ENCODE measurements at places on chromosomes 1 and 21. TPM values are rescaled to one million over a fixed set of nuclear protein-coding genes. Genes with fewer than 3 reads are reported as not detected.

GRCh38 chr21:29166853-29167252, 36.4 kb downstream of the MAP3K7CL start:
- no peak overlapping the region for H3K4me3 ChIP-seq
- no peak overlapping the region for H3K27ac ChIP-seq
- H3K36me3 ChIP-seq, result no peaks in the 10 kb centered on the region
- H3K4me1 ChIP-seq, result peaks cover 19% of the 10 kb centered on the region
- no peak for DNase-seq

GRCh38 chr1:27873671-27874384, 1.5 kb downstream of the THEMIS2 start:
- H3K27ac ChIP-seq, result peak overlapping the region; percentile 67
- no peaks in the 10 kb centered on the region for H3K36me3 ChIP-seq
- no peak for DNase-seq
- H3K4me1 ChIP-seq, result no peaks in the 10 kb centered on the region
- H3K4me3 ChIP-seq, result peak overlapping the region; percentile 77
- peaks cover 10% of the 10 kb centered on the region for H3K27me3 ChIP-seq

GRCh38 chr1:232303222-232303620, 326.7 kb downstream of the SIPA1L2 start:
- H3K27ac ChIP-seq, result no peak overlapping the region
- no peak overlapping the region for H3K4me3 ChIP-seq
- no peaks in the 10 kb centered on the region for H3K36me3 ChIP-seq
- no peaks in the 10 kb centered on the region for H3K4me1 ChIP-seq
- DNase-seq, result no peak
- H3K27me3 ChIP-seq, result no peaks in the 10 kb centered on the region

DNA sequence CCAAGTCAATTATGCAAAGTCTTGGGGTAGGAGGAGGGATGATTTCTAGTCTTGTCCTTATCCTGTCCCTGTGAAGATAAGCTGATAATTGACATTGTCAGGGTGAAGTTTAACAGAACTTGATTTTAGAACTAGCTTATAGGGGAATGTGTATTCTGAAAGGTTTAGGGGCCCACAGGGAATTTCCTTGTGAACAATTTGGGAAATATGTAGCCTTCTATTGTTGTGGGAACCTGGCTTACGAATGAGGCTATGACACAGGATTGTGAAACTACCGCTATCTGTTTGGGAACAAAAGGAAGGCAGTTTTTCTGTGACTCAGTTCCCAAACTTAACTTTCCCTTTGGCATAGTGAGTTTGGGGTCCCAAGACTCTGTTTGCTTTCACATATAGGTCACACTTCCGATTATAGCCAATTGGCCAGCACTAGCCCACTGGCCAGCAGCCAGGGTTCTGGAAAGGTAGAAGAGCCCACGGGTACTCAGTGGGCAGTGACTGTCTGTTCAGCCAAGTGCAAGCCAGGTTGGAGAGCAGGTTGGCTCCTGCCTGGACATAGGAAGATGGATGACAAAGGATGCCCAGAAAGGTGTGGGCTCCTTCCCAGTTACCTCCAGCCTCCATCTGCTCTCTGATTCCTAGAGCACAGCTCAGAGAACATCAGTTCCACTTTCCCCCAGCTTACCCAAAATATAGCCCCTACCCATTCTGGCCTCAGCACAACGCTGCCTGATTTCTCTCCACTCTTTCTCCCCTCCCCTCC, 35.5 kb downstream of the H3-3A start:
- H3K36me3 ChIP-seq, result no peaks in the 10 kb centered on the region
- DNase-seq, result no peak
- no peaks in the 10 kb centered on the region for H3K4me1 ChIP-seq
- no peaks in the 10 kb centered on the region for H3K27me3 ChIP-seq
- no peak overlapping the region for H3K4me3 ChIP-seq

GRCh38 chr1:207996636-207997035, 85.7 kb upstream of the CD34 start:
- H3K4me1 ChIP-seq, result no peaks in the 10 kb centered on the region
- H3K27me3 ChIP-seq, result no peaks in the 10 kb centered on the region
- no peak for DNase-seq
- no peak overlapping the region for H3K4me3 ChIP-seq

Gene C1orf21
- total RNA-seq, result 81.3 TPM

Data from heart left ventricle (tissue), 16 donors.